ENCODE measurements at places on chromosomes 6 and 20. TPM values are rescaled to one million over a fixed set of nuclear protein-coding genes. Genes with fewer than 3 reads are reported as not detected.
A peak's percentile ranks its signal among the peaks of the same experiment; 100 is the strongest.

- no peak for DNase-seq
These were observed 94.7 kb upstream of the AHI1 start for GRCh38 chr6:135592276-135592675.

MROH8 gene
- 2.8 TPM for total RNA-seq

TENT5A gene
- 42.4 TPM for total RNA-seq

DNA sequence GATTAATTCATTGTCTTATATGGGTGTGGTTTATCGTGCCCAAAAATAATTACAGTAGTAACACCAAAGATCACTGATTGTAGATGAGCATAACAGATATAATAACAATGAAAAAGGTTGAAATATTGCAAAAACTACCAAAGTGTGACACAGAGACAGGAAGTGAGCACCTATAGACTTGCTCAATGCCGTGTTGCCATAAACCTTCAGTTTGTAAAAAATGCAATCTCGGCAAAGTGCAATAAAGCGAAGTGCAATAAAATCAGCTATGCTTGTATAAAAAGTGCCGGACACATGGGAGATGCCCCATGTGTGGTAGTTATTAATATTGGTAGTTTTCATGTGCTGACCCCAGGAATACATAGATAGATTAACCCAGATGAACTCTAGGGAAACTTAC lies 192.6 kb downstream of the NRN1 start:
- no peak for DNase-seq

- no peak for DNase-seq
These were observed 46.9 kb upstream of the TRIM26 start for GRCh38 chr6:30260036-30260504.

BHLHE23 gene
- not detected for total RNA-seq

TASP1 gene
- total RNA-seq = 19.0 TPM

DNA sequence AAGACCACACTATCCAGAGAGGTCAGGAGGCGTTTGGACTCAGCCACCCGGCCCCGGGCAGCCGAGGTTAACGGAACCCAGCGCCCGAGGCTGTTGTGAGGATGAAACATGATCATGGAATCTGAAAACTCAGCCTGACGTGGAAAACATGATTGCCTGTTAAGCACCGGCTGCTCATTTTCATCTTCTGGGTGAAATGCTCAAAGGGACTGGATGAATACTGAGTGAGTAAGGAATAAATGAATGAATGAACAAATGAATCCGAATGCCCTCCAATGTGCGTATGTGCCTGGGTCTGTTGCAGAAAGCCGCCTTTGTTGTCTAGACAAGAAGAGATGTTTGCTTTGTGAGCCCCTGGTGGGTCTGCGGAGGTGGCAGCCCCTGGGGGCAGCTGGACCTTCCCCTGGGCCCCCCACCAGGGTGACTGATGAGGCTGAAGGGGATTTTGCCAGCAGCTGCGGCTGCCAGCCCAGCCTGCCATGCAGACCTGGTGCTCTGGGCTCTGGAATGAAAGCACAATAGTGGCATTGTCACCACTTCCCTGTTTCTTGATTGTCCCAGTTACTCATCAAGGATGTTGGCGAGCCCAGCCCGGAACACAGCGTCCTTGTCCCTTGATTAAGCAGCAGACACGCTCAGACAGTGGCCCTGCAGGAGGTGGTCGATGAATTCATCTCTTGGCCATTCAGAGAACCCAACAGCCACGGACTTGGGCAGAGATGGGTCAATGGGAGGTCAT lies 211.1 kb downstream of the ANKRD60 start:
- peak; percentile 96 for DNase-seq

BIRC7 gene
- 0.32 TPM for total RNA-seq

DNA sequence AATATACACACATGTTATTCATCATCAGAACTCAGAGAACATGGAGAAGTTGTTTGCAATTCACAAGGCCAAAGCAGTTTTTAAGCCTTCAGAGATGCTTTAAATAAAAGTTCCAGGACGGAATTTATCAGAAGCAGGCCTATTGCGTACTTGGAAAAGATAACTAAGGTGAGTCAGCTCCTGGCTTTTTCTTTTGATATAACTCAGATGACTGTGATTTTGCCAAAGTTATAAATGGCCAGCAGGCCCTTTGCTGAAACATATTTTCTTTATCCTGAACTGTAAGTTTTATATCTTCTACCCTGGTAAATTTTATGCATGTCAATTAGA lies 55.0 kb upstream of the PLCB1 start:
- DNase-seq = no peak

GRCh38 chr6:105189026-105189820 lies 9.4 kb upstream of the POPDC3 start:
- DNase-seq = no peak

GRCh38 chr20:32348207-32348606 lies 9.9 kb upstream of the ASXL1 start:
- no peak for DNase-seq

DNA sequence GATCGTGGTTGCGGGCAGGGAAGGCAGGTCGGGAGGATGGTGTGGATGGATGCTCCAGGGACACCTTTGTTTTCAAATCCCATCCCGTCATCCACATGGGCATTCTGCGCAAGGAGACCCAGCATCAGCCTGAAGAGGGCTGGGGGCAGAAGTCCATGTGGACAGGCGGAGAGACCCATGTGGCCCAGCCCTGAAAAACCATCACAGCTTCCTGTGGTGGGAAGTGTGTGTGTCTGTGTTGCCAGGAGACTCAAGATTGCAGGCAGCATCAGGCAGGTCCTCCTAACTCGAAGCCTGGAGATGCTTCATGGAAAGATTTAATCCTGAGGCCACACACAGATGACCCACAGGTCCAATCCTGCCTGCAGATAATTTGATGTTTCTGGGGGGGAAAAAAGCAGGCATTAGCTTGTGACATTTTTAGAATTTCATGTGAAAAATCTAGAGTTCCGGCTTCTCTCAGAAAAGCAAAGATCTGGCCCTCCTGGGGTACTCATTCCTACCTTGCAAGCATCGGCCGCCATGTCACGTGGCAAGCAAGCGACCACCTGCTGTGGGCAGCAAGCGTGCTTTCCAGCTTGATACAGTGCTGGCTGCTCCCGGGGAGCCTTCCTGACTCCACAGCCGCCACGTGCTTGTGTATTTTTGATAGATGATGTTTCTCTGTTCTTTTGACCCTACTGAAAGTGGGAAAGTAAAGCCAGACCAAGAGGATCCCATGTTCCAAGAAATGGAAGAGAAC lies 25.8 kb downstream of the BCAS4 start:
- no peak for DNase-seq

GRCh38 chr6:19327241-19327640 lies 509.9 kb upstream of the ID4 start:
- DNase-seq = no peak

GRCh38 chr20:50017576-50018248 lies 34.9 kb downstream of the SNAI1 start:
- no peak for DNase-seq

GRCh38 chr6:13733178-13733887 lies 21.7 kb upstream of the RANBP9 start:
- DNase-seq = peak; percentile 84

- DNase-seq = no peak
These were observed 6.0 kb upstream of the FOXS1 start for GRCh38 chr20:31851240-31851955.

GRCh38 chr20:47770935-47771334 lies 14.3 kb downstream of the SULF2 start:
- DNase-seq = no peak

CALHM4 gene
- not detected for total RNA-seq

SLPI gene
- total RNA-seq = 30.6 TPM

NHLRC1 gene
- total RNA-seq = 2.0 TPM

DNA sequence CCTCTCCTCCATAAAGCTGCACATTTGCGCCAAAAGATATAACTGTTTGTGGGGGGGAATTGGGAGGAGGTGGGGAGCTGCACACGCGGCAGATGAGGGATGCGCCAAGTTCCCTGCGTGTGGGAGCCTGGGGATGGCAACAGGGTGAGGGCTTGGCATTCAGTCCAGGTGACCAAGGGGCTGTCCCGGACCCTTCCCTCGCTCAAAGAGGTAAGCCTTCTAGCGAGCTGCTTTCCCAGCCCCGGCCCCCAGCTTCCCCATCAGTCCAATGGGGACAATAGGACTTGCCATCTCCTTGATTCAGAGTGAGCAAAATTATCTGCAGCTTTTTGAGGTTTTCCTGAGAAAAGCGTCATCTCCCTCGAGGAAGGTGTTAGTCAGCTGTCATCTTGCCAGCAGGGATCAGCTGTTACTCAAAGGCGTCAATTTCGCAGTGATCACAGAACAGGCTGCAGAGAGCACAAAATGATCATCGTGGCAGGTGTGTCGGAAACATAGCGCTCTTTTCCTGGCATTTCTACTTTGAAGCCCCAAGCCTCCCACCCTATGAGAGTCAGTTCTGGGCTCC lies 21.3 kb downstream of the ZNF831 start:
- DNase-seq = no peak

DNA sequence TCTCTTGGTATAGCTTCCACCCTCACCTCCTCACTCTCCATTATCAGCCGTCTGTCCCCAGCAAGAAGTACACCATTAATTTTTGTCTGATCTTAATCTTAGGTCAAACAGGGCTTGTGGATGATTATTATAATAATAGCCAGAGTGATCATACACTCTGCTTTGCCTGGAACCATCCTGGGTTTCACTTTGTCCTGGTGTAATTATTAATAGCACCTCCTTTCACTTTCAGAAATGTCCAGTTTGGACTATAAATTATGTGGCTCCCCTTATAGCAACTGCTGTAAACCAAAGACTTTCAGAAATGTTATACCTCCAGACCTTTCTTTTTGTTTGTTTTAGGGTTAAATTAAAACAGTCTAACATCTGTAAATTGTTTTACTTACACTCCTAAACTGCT lies 951 bp upstream of the TRIM31 start:
- DNase-seq = no peak

WFDC2 gene
- total RNA-seq = 43.9 TPM

GRCh38 chr6:160347259-160348222 lies 637 bp upstream of the SLC22A3 start:
- DNase-seq = no peak

FNDC11 gene
- 0.29 TPM for total RNA-seq

- no peak for DNase-seq
These were observed 38.6 kb downstream of the SLC2A4RG start for GRCh38 chr20:63778034-63778752.

- no peak for DNase-seq
These were observed 56.6 kb downstream of the SLC23A2 start for GRCh38 chr20:4944518-4945313.

DNA sequence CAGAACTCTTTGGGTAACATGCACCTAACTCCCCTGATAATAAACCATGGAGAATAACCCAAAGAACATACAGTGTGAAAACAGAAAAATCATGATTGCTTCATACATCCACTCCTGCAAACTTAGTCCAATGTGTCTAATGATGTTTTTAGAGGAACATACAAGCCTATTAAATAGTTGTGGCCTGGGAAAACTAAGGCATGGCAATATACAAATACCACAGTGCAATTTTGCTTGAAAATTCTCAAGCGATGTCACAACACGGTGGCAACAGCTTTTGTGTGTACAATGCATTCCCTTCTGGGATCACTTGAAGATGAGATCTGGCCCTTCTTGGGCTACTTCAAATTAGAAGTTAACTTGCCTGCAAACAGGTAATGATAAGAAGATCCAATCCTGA lies 16.7 kb downstream of the MAP3K5 start:
- DNase-seq = no peak

GRCh38 chr6:26309731-26310142 lies 55.3 kb upstream of the BTN3A2 start:
- DNase-seq = no peak

DNA sequence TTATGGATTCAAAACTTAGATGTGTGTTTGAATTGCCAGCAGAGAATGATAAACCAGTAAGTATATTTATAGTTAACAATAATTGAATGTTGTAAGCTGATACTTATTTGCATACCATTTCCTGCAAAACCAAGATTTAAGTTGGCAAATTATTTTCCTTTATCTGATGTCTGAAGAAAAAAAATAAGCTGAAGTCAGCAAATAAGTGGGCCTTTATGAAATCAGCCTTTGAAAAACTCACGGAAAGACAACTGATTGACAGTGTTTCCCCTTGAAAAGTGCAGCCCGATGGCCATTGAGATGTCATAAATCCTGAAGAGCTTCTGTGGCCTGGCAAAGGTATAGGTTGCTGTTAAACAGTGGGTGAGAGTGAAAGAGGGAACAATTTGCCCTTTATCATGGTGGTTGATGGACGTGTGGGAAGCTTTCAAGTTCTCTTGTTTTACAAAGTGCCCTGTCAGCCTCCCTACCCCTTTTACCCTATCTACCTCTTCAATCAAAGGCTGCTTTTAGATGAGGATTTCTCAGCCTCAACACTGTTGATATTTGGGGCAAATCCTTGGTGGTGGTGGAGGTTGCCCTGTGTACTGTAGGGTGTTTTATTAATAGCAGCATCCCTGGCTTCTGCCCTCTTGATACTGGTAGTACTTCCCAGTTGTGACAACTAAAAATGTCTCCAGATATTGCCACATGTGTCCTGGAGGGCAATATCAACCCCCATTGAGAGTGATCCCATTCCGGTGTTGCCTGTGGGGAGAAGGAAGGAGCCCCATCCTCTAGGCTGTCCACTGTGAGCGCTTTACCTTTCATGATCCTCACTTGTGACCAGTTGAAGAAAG lies 50.2 kb downstream of the VAPB start:
- DNase-seq = no peak

SLC35D3 gene
- not detected for total RNA-seq

ZNFX1 gene
- 42.1 TPM for total RNA-seq

- peak; percentile 15 for DNase-seq
These were observed 41.7 kb upstream of the ZBP1 start for GRCh38 chr20:57661746-57662455.
